ENCODE measurements at places on chromosomes 2 and 18. TPM values are rescaled to one million over a fixed set of nuclear protein-coding genes. Genes with fewer than 3 reads are reported as not detected.

Gene VWC2L
- total RNA-seq, result 0.07 TPM

Gene IKZF2
- total RNA-seq, result 4.1 TPM

Gene LOXHD1
- total RNA-seq, result not detected

Gene IL1A
- 387 TPM for total RNA-seq

Measured in nasal cavity respiratory epithelium epithelial cell of viscerocranial mucosa (primary cell).